ENCODE measurements at places on chromosomes 2 and 18. TPM values are rescaled to one million over a fixed set of nuclear protein-coding genes. Genes with fewer than 3 reads are reported as not detected.

DNA sequence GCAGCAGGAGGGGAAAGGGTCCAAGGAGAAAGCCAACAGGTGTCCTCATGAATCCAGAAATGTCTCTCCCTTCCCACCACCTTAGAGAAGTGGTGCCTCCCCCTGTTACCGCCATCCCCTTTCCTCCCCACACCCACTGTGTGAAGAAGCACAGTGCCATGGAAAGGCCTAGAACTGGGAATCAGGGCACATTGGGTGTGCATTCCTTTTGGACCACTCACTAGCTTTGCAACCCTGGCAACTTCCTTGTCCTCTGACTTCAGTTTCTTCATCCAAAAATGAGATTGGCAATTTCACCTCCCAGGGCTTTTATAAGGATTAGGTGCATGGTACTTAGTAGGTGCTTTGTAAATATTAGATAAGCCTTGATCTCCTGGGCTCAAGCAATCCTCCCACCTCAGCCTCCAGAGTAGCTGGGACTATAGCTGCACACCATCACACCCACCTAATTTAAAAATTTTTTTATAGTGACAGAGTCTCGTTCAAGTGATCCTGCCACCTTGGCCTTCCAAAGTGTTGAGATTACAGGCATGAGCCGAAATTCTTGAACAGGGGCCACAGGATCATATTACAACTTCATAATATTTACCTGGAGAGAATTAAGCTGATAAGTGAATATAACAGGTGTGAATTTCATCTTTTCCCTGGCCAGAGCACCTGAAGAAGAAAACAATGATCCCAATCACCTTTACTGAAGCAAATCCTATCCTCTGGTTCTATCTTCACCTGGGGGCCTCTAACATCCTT, 97.9 kb upstream of the TAF1B start:
- DNase-seq: no peak

GRCh38 chr2:1812926-1813325, 68.6 kb upstream of the PXDN start:
- DNase-seq: no peak

DNA sequence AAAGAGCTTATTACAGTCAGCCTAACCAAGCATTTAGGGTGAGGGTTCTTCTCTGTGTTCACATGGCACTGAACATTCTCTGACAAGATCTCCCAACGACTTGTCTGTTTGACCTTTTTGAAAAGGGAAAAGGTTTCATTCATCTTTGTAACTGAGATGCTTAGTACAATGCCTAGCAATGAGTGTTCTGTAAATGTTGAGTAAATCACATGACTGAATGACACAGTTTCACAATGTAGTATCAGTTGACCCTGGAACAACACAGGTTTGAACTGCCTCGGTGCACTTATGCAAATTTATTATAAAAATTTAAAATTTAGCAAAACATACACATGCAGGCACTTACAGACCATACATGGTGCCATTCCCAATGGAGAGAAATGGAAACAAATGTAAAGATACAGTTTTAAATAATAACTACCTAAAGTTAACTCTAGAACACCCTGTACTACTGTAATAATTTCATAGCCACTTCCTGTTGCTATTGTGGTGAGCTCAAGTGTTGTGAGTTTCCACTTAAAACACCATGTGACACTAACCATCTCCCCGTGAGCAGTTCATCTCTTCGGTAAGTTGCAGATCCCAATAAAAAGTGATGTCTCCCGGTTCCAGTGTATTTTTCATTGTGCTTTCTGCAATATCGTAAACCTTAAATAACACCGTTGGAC, 34.1 kb upstream of the VWC2L start:
- DNase-seq: no peak

DNA sequence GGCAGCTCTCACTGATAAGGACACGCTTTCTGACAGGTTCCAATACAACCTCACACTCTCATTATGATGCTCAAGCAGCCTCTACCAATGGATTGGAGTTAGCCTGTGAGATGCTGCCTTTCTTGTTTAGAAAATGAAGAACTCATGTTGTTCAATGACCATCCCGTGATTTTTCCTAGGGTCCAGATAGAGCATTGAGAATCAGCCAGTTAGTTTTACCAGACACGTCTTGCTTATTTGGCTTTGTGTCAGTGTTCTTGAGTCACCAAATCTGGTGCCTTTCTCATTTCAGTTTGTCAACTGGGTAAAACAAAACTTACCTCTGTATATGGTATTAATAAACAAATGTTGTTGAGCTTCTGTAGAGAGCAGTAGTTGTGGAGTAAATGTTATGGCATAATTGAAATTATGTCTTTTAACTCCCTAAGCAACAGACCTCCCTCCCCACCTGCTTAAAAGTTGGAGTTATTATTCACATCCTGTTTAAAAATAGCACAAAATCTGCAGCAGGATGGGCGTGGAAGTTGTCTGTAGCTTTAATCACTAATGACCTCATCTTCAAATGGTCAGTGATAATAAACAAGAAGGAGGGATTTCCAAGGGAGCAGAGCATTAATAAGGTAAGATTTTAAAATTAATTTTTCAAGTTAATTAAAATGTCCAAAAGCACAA, 167.3 kb downstream of the HRH4 start:
- no peak for DNase-seq

- no peak for DNase-seq
Measured at GRCh38 chr2:241256168-241256545, 59.3 kb downstream of the HDLBP start.

DNA sequence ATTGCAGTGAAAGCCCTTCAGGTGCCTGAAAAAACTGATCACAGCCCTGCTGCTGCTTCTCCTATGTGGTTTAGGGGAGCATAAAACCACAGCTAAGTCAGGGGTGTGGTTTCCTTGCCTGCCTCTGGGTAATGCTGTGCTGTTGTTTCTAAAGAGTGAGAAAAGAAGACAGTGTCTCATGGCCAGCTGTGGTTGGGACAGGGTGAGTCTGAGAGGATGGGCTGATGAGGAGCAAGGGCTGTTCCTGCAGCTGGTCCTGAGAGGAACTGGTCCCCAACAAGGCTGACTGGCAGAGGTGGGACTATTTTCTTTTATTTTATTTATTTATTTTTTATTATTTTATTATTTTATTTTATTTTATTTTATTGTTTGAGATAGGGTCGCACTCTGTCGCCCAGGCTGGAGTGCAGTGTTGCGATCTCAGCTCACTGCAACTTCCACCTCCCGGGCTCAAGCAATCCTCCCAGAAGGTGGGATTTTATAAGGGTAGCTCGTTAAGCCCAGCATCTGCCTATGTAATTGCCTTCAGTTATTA, 236.7 kb downstream of the FHOD3 start:
- DNase-seq: no peak

GRCh38 chr2:79292958-79293315, 133.4 kb upstream of the REG3A start:
- no peak for DNase-seq

GRCh38 chr2:75707901-75708300, 2.8 kb downstream of the GCFC2 start:
- no peak for DNase-seq

DNA sequence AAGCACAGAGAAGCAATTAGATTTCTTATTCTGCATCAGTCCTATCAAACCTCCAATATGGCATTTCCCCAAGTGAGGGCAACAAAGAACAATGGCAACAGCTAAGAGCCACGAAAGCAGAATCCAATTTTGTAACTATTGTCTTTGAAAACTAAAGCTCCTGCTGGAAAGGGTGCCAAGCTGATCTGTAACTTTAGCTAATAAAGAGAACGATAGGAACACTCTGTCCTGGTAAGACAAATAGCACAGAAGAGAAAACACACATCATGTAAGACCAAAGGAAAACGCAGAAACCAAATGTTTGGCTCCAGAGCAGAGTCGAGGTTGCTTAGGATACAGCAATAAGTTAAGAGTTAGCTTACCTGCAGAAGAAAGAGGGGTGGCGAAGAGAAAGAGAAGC, 160.5 kb downstream of the STK39 start:
- DNase-seq: no peak

DNA sequence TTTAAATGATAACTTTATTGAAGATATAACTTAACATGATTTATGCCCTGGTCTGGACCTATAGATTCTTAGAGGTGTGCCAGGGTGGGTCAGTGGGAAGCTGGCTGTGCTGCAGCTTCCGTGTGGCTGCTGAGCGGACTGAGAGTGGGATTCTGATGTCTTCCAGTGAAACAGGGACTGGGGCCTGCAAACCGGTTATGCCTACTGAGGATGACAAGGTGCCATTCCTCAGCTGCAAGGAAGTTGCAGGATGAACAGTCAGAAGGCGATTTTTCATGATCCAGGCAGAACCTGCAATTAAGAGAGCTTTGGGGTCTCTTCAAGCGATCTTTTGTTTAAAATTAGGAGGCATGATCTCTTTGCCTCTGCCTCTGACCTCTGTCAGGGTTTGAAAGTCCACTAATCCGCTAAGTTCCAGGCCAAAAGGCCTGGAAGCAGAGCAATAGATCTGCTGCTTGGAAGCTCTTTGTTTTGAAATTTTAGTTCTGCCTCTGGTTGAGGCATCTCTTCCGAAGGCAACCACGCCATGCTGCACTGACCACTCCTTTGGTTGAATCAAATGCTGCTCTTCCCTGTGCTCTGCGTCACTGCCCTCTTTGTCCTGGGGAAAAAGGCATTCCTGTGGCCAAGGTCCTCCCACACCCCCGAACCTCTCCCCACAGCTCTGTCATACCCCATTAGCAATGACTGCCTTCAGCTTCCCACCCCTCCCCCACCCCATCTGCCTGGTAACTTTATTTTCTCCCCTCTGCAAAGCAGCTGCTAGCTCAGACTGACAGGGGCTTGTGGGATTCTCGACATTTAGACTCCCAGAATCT, 2.0 kb downstream of the TMEM169 start:
- peak; percentile 76 for DNase-seq

DNA sequence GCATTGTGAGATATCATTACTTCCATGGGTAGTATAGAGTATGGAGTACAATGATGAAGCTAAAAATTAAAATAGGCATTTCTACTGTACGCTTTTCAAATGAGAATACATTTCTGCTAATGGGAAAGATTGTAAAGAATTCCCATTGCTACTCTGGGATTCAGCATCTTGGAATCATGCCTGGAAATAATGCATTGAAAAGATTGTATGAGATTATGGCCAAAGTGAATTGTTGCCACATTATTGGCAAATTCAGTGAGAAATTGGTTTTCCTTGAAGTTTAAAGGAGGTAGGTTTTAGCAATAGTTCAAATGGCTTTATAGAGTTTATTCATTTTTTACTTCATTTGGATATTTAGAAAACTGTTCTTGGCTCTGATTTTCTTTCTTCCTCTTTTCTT, 157.9 kb downstream of the GULP1 start:
- no peak for DNase-seq

DNA sequence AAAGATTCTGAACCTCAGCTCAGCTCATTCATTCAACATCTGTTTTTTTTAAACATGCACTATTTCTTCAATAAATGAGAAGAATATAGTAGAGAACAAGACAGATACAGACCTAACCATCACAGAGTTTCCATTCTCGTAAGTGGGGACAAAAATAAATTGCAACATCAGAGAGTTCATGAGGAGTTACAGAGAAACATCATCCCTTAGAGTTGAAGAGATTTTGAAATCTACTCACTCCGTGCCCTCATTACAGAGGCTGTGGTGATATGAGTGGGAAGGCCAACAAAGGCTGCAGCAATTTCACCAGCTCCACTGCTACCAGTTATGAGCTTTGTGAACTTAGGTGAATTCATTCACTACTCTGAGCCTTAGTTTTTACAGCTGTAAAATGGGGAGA, 399.3 kb downstream of the BCL11A start:
- DNase-seq: no peak

- no peak for DNase-seq
Measured at GRCh38 chr2:105873281-105873680, 128.6 kb downstream of the NCK2 start.

- DNase-seq: peak; percentile 43
Measured at GRCh38 chr2:8872821-8873432, 35.5 kb upstream of the KIDINS220 start.

DNA sequence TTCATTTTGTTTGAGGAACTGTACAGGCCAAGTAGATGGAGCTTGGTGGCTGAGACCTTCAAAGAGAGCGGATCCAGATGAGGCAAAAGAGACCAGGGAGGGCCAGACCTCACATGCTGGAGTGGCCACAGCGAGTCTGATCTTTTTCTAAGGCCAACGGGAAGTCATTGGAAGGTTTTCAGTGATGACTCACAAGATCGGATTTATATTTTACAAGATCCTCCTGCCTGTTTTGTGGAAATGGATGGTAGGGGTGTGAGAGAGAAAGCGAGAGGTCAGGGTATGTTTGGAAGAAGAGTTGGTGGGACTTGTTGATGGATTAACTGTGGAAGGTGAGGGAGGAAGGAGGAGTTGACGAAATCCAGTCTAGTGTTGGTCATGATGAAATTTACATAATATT, 44.6 kb upstream of the TUBA3D start:
- DNase-seq: no peak

DNA sequence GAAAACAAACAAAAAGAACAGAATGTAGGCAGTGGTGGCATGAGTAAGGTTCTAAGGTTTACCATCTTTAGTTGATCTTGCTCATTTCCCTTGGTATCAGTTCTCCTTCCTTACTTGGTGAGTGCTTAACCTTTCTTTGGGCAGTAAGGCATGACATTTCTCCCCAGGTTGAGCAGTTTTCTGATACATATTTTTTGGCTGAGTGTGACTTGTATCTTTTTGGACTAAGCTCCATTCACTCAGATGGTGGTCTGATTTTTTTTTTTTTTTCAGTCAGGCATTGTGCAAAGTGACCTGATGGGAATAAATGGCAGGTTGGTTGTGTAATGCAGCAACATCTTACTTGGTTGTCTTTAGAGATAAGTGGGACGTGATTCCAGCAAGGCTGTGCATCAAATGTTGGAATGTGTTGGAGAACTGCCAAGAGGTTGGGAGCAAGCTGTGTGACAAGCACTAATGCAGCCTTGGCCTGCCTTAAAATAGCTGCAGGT, 15.1 kb downstream of the SPTBN1 start:
- DNase-seq: peak; percentile 66

GRCh38 chr2:167190053-167190452, 301.8 kb downstream of the XIRP2 start:
- DNase-seq: no peak

DNA sequence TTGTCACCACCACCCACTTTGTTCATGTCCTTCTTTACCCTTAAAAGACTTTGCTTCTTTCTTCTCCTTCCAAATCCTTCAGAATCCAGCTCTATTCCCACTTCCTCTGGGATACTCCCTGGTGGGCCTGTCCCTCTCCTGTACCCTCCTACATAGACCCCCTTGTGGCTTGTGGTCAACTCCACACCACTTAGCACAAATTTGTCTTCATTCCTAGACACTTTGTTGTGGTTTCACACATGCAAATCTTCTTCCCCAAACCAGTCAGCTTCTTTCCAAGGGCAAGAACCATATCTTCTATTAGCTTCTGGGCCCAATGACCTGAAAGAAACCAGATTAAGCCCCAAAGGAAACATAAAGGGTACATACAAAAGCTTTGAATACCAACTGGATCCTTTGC, 342.4 kb downstream of the TNS1 start:
- DNase-seq: no peak

GRCh38 chr2:173353556-173353955, 1.1 kb upstream of the CDCA7 start:
- no peak for DNase-seq

SPR gene
- polyA plus RNA-seq: 8.5 TPM

PPP1R1C gene
- 3.5 TPM for polyA plus RNA-seq

MROH2A gene
- 0.28 TPM for polyA plus RNA-seq

USP34 gene
- polyA plus RNA-seq: 171 TPM

ATP6V1B1 gene
- 58.5 TPM for polyA plus RNA-seq

TBR1 gene
- 0.03 TPM for polyA plus RNA-seq

CD8A gene
- 0.25 TPM for polyA plus RNA-seq

EFHD1 gene
- 55.4 TPM for polyA plus RNA-seq
